Stimulated activated CD4-positive, alpha-beta T cell treated with anti-CD3 and anti-CD28 coated beads, Interleukin-1b, Interleukin-23, amount 100 ng/mL, for 1 hour (primary cell): ENCODE measurements at places on chromosomes 11 and 22.

DNA sequence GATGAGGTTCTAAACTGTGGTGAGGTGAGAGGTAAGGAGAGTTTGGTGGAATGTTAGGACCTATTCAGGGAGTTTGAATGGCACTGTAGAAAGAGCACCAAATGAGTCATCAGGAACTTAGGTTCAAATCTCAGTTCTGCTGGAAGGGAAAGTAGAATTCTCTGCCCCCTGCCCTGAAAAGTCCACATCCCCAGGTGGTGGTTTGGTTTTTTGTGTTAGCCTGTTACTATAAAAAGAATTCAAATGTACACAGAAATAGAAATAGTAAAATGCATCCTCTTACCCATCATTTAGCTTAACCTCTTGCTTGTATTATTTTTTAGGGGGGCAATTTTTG, 20.2 kb downstream of the PPFIBP2 start:
- DNase-seq = no peak

- no peak for DNase-seq
Observed at GRCh38 chr11:56782167-56782847, 33.8 kb upstream of the OR9G4 start.

DNA sequence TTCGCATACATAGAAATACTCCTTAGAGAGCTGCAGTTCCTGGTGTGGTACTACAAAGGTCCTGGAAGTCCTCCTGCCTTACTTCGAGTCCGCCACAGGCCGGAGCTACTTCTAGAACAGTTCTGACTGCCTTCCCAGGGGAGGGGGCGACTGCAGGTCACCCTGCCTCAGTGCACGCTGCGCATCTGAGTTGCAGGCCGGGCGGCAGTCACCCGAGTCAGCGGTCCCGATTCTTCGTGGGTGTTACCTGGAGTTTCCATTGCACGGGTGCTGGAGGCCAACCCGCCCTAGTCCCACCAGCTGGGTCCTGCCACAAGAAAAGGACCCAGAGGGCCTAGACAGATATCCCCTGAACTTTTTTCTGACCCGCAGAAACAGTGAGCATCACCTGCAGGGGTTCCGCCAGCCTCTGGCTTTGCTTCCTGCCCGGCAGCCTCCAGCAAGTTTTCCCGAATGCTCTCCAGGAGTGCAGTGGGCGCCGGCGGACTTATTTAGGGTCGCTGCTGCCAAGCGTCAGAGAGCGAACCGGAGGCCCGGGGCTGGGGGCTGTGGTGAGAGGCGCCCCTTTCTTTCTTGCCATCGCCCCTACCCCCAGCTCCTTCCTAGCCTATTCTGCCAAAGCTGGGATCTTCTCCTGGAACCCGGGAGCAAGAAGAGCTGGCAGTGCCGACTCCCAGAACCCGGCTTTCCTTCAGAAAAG, 1.7 kb upstream of the CALCB start:
- DNase-seq = no peak

- no peak for DNase-seq
Observed at GRCh38 chr22:37892566-37893335, 13.3 kb upstream of the MICALL1 start.

GRCh38 chr11:118108513-118108912, 21.8 kb upstream of the SMIM35 start:
- DNase-seq = no peak
